Activated CD8-positive, alpha-beta memory T cell treated with anti-CD3 and anti-CD28 coated beads for 4 hours (primary cell): ENCODE measurements at places on chromosomes 5 and 9.

DNA sequence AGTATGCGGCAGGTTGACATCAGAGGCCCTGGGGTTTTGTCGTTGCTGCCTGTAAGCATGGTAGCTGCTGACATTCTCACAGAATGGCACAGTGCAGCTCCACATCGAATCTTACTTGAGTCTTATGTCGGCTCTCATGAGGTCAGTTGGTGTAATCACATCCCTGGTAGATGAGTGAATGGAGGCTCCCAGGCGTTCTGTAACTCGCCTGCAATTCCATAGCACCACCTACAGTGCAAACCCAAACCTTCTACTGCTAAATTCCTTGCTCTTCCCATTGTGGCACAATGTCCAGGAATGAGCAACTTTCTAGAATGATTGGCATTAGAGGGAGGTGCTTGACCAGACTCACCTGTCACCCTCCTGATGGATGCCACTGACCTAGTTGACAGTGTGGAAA is 578.4 kb downstream of the CCDC171 start:
- no peak for DNase-seq

DNA sequence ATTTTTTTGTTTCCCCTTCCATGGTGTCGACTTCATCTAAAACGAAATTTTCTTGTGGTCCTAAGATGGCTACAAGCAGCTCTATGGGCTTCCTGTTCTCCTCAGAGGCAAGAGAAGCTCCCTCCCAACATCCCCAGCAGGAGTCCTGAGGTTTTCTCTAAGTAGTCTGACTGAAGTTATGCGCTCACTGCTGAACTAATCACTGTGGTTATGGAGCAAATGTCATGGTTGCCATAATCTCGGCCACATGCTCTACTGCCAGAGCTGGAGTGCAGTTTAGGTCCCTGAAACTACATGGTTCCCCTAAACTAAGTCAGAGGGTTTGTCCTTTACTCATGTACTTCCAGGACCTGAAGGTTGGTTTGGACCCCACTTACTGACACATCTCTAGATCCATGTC is 68.0 kb upstream of the MAMDC2 start:
- DNase-seq: no peak

- DNase-seq: no peak
Observed at GRCh38 chr5:102031711-102032110, 264.4 kb downstream of the SLCO4C1 start.

DNA sequence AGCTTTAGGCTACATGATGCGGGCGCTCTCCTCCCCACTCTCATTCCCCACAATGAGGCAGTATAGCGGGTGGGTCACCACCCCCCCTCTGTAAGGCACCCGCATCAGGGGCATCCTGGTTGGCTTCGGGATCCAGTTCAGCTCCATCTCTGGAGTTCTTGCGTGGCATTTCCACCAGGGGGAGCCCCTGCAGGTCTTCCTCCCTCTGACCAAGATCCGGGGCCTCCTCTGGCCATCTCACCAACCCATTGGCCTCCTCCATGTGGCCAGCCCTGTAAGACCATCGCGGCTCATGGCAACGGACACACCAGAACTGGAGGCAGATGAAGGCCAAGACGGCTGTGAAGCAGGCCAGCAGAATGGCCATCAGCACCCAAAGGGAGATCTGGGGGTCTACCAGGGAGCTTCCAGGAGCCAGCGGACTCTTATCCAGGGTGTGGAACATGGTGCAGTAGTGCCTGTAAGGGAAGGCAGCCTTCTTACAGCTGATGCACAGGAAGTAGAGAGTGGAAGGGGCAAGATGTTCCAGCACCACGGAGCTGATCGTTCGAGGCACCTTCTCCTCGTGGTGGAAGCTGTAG is 77.0 kb downstream of the CYFIP2 start:
- DNase-seq: no peak

GRCh38 chr5:1277781-1278180 is 17.1 kb downstream of the TERT start:
- DNase-seq: no peak

DNA sequence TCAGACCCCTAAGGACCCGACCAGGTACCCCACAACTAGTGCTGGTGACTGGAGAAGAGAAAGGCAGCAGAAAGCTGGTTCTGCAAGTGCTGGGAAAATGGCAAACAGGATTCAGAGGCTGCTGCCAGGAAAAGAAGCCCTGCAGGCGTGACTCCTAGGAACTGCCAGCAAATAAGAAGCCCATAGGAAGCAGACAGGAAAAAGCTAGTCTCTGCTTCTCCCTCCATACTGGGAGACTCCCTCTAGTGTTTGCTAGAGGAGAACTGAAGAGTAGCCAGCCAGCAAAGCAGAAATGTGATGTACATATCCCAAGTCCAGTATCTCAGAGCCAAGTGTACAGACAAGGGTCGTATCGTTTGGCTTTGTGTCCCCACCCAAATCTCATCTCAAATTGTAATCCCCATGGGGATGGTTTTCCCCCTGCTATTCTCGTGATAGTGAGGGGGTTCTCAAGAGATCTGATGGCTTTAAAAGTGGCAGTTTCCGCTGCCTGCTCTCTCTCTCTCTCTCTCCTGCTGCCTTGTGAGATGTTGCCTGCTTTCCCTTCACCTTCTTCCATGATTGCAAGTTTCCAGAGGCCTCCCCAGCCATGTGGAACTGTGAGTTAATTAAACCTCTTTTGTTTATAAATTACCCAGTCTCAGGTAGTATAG is 38.1 kb upstream of the TUSC1 start:
- DNase-seq: no peak

DNA sequence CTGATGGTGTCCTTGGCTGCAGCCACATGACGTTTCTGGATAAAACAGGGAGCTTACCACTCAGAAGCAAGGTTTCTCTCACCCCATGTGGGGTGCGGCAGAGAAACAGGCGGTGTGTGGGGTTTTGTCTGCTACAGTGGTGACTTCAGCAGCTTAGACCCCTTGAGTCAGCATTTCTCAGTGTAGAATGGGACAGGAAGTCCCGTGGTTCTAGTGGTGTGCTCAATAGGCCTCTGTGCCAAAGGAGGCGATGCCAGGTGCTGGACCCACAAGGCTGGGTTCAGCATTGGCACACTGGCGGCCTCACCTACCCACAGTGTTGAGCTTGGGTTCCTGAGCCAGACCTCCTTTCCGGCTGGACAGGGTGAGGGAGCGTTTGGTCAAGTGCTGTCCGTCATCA is 125.2 kb upstream of the SMIM23 start:
- DNase-seq: no peak

DNA sequence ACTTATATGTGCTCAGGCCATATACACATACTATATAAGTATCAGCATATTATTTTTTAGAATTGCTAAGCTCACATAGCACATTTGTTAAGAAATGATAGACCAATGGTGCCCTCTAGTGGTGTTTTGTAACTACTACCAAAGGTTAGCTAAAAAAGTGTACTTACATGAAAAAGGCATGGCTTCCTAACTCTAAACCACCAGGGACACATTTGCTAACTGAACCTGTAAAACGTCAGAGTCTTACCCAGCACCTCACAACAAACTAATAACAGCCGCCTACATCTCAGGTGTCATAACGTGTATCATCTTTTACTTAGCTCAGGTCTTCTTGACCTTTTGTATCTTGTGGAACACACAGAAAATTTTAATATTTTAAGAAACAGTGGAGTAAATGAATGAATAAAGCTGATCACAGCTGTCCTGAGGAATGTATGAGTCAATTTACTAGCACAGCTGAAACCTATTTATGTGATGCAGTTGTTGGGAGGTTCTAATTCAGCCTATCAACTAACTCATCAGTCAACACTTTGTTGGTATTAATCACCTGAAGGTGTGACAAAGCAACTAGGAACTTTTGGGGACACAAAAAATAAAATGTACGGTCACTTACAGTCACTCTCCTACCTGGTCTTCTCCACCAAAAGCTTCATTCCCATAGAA is 72.9 kb downstream of the BAAT start:
- DNase-seq: no peak

DNA sequence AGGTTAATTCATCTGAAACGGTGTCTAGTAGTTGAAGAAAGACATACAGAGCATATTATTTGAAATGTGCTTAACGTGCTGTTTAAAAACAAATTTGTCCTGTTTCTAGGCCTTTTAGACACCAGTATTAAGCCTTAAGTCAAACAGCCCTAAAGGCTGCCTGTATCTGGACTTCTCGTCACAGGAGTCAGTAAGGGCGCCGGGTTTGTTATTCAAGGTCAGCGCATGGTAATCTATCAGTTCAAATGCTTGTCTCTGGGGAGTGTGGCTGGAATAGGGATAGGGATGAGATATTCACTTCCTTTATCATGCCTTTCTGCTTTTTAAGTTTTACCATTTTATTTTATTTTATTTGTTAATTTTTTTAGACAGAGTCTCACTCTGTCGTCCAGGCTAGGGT is 9.4 kb upstream of the CNOT6 start:
- no peak for DNase-seq

DNA sequence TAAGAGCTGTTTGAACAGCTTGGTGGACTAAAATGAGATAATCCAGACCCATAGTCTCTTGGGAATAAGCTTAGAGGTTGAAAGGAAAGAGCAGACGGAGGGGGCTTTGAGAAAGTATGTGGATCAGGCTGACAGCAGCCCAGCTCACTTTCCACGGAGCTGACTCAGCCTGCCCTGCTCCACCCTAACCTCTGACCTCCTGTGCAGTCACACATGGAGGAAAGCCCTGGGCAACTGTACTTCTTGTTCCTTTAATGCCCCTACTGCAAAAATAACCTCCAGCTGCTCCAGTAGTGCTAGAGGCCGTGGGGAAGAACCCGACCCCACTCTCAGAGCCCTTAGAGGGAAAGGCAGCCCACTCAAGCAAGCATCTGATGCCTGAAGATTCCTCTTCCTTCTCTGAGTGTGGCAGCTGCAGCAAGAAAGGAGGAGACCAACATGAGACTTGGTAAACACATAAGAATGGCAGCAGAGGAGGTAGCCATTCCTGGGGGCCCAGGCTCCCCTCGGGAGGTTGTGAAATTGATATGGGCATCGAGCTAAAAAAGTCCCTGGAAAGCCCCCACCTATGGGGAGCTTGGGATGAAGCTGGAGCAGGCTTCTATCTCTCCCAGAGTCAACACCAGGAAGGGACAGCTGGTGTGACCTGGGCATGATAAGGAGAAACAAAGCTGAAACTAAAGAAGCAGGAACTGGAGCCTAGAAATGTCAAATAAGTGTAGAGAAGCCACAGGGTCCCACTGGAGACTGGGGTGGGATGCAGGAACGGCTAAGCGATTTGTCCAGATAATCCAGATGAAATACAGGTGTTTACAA is 204.3 kb downstream of the PIK3R1 start:
- DNase-seq: no peak

DNA sequence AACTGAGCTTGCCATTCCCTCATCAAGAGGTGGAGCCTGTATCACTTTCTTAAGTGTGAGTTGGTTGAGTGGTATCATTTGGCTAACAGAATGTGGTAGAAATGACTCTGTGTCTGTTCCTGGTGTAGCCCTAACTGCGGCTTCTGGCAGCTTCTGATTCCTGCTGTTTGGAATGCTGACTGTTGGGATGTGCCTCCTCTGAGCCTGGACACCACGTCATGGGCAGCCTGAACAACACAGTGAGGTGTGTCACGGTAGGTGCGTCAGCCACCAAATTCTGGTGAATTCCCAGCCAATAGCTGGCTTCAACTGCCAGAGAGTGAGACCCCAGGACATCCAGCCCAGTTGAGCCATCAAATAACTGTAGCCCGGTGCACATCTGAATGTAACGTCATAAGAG is 6.1 kb upstream of the C9orf152 start:
- DNase-seq: no peak

DNA sequence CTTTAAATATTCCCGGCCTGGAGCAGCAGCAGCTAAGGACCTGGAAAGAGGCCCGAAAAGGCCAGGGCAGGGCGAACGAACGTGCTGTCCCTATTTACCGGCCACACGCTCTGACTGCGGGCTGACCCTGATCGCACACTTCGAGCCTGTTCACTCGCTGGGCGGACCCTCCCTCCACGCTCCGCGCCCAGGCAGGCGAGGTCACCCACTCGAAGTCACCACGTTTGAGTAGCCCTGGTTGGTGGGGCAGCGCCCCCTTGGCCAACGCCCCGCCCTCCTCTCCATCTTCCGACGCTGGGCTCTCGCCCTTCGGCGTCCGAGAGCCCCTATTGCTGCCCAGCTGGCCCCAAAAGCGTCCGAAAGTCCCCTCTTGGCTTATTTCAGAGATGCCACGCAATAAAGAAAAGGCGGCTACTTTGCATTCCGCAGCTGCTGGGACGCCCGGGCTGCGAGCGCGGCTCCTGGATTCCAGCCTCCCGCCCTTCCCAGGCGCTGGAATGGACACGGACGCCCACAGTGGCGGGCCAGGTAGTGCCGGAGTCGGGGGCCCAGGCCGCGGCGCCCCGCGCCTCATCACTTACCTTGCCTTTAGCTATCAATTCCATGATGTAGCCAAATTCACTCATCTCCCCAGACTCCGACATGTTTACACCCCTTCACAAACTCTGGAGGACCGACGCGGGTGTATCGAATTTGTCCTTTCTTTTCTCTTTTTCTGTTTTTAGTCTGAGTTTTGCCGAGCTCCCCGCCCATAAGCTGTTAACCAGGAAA is 9.9 kb upstream of the TRIM36 start:
- DNase-seq: no peak

GRCh38 chr5:167713896-167714295 is 577.5 kb upstream of the WWC1 start:
- no peak for DNase-seq

DNA sequence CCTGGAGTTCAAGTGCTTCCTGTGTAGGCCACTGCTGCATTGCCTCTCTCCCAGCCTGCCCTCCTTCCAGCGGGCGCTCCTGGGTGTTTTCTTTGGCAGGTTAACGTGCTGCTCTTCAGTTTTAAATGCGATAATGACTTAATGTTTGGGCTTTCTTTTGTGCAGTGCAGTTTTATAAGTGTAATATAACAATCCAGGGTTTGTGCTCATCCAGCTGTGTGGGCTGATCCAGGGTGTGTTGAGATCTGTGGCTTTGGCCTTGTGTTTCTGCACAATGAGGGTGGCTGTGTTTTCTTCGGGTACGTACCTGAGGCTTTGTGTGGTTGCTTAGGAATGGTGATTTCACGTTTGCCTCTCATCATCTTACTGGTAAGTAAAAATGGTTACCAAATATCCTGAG is 50.6 kb downstream of the PCSK5 start:
- no peak for DNase-seq

DNA sequence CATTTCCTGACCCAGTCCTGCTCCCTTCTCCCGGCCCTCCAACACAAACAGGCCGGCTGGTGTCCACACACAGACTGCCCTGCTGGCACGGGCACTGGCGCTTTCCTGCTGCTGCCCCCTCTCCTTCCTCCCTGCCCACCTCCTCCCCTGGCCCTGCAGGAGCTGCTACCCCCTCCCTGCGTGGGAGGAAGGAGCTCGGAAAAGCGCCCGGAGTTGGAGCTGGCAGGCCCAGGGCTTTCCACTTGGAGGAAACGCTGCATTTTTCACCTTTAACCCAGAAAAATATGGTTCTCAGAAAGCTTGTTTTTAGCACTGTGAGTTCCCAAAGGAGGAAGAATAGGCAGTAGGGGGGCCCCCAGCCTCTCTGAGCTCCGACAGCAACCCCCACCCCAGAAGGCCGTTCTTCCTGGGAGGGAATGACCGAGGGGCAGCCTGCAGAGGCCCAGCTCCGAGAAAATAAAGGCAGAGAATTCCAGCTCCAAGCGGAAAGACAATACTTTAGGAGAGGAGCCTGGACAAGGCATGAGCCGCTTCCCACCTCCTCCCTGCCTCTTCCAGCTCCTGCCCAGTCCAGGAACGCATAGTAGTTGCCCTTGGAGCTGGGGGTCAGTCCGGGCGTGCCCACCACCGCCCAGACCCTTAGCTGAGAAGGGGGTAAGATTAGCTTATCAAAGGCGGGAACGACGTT is 88.9 kb downstream of the LIFR start:
- no peak for DNase-seq
